GM12865 (cell line): ENCODE measurements at places on chromosomes 5 and 9.

- no peak for DNase-seq
These were observed 208.5 kb downstream of the FSTL4 start for GRCh38 chr5:133403741-133404364.

DNA sequence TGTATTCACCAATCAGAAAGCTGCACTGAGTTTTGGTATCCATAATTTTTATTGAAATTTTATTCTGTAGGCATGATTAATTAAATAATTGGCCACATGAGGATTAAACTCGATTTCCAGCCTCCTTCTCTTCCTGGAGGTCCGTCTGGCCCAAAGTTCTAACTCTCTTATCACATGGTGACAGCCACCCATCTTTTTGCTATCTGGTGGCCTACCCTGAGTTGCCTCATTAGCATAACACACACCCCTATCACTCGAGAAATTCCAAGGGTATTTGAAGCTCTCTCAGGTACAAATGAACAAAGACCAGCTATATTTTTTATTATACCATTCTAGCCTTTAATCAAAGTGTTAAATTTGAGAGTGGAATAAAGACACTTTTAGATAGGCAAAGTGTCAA, 57.7 kb downstream of the APC start:
- DNase-seq = no peak

- DNase-seq = no peak
These were observed 28.8 kb downstream of the GARNL3 start for GRCh38 chr9:127293328-127293727.

- DNase-seq = no peak
These were observed 201.5 kb downstream of the RGS3 start for GRCh38 chr9:113665064-113665463.

- DNase-seq = no peak
These were observed 3.2 kb upstream of the MAP3K1 start for GRCh38 chr5:56812110-56812509.

GRCh38 chr5:12614608-12615007, 710.4 kb upstream of the CTNND2 start:
- no peak for DNase-seq
